ENCODE measurements at places on chromosomes 16 and 17. TPM values are rescaled to one million over a fixed set of nuclear protein-coding genes. Genes with fewer than 3 reads are reported as not detected.

Gene CA5A
- not detected for total RNA-seq

Gene FOXC2
- 0.28 TPM for total RNA-seq

Gene KPNB1
- 268 TPM for total RNA-seq

Gene CX3CL1
- total RNA-seq, result 18.6 TPM

Gene TMC5
- 0.83 TPM for total RNA-seq

Gene C16orf96
- total RNA-seq, result 0.16 TPM

Gene IRF8
- 9.2 TPM for total RNA-seq

- no peak for DNase-seq
These were observed 4.7 kb downstream of the TRPV3 start for GRCh38 chr17:3552916-3553315.

GRCh38 chr17:46890638-46891037 lies 32.3 kb upstream of the GOSR2 start:
- DNase-seq, result no peak

GRCh38 chr16:12580809-12581208 lies 222.9 kb downstream of the CPPED1 start:
- peak; percentile 49 for DNase-seq

- DNase-seq, result no peak
These were observed 15.1 kb downstream of the GJD3 start for GRCh38 chr17:40349477-40349894.

Measured in sigmoid colon (tissue), 7 donors.